ENCODE measurements at places on chromosomes 2 and 18.

DNA sequence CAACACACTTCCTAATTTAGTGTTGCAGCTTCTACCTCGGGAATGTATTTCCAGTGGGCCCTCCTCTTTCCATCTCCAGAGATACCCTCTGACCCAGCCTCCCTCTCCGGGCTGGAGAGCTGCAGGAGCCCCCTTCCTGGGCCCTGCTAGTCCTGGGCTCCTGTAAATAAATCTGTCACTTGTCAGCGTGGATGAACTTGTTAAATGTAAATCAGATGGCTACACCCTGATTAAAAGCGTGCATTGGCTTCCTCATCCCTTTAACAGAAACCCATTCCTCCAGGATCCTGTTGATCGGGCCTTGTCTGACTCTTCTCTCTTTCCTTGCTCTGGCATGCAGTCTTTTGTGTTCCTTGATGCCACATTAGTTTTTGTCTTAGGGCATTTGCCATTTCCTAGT lies 2.4 kb downstream of the ZNF236 start:
- no peak for DNase-seq

GRCh38 chr2:240728827-240729226 lies 37.2 kb downstream of the AQP12A start:
- no peak for DNase-seq

DNA sequence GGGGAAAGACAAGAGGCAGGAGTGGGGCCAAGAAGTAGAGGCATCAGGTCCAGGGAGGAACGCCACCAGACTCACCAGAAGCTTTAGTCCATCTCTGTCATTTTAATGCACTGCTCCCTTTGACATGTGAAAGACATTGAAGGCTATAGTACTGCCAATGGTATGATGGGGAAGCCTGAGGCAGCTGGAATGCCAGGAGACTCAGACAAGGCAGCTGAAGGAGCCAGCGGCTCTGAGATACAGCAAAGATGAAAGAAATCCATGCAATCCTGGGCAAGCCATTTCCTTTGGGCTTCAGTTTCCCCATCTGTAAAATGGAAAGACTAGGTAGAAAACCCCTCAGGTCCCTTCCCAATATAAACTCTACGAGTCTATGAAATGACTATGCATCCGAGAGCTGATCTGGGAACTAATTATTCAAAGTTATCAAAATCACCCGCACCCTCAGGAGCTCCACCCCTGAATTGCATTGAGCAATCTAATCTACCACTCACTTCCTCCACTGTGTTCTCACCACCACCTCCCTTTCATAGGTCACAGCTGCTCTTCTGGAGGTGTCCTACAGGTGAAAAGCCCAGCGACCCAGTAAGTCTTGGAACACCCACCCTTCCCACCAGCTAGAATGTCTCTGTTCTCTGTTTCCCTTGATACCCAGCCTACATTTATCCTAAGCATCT lies 3.1 kb downstream of the CXCR2 start:
- DNase-seq, result no peak

DNA sequence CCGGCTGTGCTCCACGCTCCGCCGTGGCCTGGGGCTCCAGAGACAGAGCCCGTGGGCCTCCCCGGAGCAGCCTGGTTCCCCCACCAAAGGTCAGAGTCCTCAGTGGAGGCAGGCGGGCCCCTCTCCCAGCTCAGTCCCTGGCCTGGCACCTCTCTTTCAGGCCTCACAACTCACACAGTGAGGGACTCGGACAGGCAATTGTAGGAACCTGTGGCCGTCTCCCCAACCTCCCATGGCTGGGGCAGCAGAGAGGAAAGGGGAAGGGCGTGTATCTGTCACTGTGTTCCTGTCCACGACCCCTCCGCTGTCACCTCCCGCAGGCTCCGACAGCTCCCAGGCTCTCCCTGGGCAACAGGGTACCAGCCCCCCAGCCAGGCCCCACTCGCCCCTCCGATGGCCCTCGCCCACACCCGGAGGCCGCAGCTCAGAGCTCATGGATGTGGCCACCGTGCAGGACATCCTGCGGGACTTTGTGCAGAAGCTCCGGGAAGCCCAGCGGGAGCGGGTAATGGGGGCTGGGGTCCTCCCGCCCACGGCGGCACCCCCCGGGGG lies 32.4 kb upstream of the SNED1 start:
- DNase-seq, result no peak

- no peak for DNase-seq
Observed at GRCh38 chr18:32891797-32892196, 119.0 kb upstream of the KLHL14 start.

DNA sequence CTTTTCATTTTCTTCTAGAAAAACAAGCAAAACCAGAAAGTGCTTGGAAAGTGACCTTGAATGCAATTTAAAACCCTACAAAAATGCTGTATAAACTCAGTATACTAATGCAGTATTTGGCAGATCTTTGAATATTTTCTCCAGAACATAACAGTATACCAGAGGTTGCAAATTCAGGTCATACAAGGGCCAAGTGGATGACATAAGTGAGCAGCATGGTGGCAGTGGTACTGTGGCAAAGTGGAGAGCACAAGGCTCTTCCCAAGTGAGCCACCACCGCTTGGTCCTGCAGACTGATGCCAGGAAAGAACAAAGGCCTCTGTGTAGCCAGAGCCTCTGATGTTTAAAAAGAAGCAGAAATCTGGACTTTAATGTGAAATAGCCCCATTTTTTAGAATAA lies 33.1 kb downstream of the METTL4 start:
- DNase-seq, result no peak

DNA sequence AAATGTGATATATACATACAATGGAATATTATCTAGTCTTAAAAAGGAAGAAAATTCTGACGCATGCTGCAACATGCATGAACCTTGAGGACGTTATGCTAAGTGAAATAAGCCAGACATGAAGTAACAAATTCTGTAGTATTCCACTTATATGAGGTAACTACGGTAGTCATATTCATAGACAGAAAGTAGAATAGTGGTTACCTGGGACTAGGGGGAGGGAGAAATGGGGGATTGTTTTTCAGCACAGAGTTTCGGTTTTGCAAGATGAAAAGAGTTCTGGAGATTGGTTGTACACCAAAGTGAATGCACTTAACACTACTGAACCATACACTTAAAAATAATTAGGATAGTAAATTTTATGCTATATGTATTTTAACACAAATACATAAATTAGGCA lies 215.9 kb upstream of the FBXO11 start:
- no peak for DNase-seq
